Smooth muscle cell of the umbilical artery (primary cell): ENCODE measurements at places on chromosomes 6 and 20. TPM values are rescaled to one million over a fixed set of nuclear protein-coding genes. Genes with fewer than 3 reads are reported as not detected.

Gene RPRD1B
- total RNA-seq: 29.1 and 29.4 TPM in 2 replicates

Gene TUBB2B
- total RNA-seq: 5.6 and 18.3 TPM in 2 replicates

Gene ETV7
- 0.28 TPM in 1 of 2 replicates, not detected in the other for total RNA-seq

Gene WFDC5
- total RNA-seq: not detected in 2 replicates
